Ascending aorta (tissue), 2 donors: ENCODE measurements at places on chromosomes 7 and 10. TPM values are rescaled to one million over a fixed set of nuclear protein-coding genes. Genes with fewer than 3 reads are reported as not detected.

DNA sequence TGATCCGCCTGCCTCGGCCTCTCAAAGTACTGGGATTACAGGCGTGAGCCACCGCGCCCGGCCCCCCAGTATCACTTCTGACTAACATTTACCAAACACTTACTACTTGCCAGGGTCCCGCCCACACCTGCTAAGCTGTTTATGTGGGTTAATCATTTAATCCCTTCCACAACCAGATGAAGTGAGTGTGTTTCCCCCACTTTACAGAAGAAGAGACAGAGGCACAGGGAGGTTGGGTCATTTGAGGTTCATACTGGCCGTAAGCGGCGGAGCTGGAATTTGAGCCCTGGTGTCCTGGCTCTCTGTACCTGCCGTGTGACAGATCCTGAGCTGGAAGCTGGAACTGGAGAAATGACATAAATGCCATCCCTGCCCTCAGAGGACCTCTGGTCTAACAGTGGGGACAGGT lies 15.1 kb upstream of the VPS37D start:
- DNase-seq: no peak

GRCh38 chr7:125675640-125676039 lies 746.0 kb upstream of the POT1 start:
- DNase-seq: no peak

GRCh38 chr10:29314726-29315125 lies 25.9 kb downstream of the LYZL1 start:
- no peak for DNase-seq

RBP4 gene
- total RNA-seq: 58.0 TPM

GIMAP6 gene
- 37.6 TPM for total RNA-seq

BUD31 gene
- total RNA-seq: 41.3 TPM
